ENCODE measurements at places on chromosomes 16 and 17.

DNA sequence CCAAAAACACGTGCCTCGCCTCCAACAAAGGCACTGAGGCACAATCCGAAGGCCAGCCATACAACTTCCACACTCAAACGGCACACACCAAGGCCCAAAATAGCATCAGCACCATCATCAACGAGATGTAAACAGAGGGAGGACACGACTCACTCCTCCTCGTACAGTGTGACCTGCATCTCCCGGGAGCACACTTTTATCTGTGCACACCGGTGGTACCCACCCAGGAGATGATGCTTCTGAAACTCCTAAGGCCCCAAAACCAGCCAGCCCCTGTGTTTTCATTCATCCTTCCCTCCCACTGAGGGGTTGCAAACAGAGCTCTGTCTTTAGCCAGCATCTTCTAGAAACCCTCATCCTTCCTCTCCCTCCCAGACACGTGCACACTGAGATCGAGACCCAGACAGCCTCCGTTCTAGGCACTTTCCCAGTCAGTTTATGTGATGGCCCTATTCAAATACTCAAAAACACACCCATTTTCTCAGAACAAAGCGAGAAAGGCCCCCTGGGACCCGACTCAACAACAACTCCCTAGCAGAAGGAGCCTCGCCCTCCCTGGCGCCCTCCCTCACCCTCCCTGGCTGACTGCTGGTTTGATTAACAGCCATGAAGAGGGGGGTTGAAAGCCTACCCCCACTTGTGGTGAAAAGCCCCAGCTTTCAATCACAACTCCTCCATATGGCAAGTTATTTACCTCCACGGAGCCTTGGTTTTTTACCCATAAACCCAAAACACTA lies 76.3 kb downstream of the GAS7 start:
- DNase-seq: no peak

- DNase-seq: no peak
Observed at GRCh38 chr17:49942947-49943346, 26.0 kb upstream of the DLX4 start.

GRCh38 chr16:59611556-59611955 lies 877.4 kb upstream of the GOT2 start:
- DNase-seq: no peak

GRCh38 chr17:28230011-28230410 lies 89.0 kb upstream of the TMEM97 start:
- no peak for DNase-seq

GRCh38 chr17:31156326-31156725 lies 61.5 kb downstream of the NF1 start:
- no peak for DNase-seq

- DNase-seq: no peak
Observed at GRCh38 chr16:78996790-78997189, 603.7 kb downstream of the MAF start.

DNA sequence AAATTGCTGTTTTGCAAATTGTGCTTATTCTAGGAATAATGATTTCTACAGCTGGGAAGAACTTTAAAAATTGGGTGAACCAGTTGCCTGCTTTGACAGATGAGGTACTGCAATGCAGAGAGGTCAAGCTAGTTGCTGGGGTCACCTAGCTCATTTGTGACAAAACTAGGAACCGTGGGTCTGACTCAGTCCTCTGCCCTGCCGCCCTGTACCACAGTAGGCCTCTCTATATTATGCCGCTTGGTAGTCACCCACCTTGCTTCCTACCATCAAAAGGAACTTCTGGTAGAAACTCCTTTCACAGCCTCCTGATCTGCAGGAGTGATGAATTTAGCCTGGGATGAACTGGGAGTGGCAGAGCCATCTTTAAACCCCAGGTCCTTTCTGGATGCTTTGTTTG lies 105.7 kb downstream of the PITPNC1 start:
- no peak for DNase-seq

DNA sequence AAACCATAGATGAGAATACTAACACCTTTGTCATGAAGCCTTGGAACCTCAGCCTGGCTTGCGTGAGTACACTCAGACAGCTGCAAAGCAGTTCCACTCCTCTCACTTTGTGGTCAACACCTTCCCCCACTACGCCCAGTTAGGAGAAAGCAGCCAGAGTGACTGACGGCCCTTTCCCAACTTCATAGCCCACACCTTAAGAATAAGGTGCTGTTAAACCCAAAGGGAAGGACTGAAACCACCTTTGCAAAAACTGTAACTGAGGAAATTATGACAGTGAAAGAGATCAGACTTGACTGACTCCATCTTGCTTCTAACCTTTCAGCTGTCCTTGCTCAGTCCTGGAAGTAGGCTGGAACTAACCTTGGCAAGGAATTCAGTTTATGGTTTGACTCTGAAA lies 13.7 kb downstream of the N4BP1 start:
- no peak for DNase-seq

DNA sequence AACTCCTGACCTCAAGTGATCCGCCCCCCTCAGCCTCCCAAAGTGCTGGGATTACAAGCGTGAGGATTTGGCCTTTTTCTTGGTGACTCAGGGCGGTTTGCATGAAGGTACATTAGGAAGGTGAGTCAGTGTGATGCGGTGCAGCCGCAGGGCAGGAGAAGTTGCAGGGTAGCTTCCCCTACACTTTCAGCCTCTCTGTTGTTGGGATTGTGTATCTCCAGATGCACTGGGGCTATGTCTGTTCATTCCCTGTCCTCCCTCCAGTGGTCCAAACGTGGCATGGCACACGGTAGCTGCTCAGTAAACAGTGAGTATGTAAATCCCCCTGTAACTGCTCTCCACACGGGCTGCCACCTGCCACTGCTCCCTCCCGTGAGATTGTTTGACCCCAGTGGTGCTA lies 109.1 kb upstream of the CDC42EP4 start:
- no peak for DNase-seq

DNA sequence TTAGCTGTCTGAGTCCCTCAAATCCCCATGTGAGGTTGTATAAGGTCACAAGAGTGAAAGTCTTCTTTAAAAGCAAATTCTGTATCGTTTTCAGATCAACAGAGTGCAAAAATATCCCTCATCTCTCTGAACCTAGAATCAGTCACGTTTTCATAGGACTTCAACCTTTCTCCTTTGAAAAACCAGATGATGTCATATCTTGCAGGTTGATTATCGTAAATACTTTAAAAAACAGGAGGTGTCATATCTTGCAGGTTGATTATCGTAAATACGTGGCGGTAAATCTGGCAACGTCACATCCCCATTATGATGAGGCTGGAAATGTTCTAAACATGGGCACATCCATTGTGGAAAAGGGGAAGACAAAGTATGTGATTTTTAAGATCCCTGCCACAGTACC lies 25.9 kb downstream of the BCO1 start:
- DNase-seq: no peak

- DNase-seq: no peak
Observed at GRCh38 chr17:4420692-4421131, 13.0 kb upstream of the SPNS3 start.

DNA sequence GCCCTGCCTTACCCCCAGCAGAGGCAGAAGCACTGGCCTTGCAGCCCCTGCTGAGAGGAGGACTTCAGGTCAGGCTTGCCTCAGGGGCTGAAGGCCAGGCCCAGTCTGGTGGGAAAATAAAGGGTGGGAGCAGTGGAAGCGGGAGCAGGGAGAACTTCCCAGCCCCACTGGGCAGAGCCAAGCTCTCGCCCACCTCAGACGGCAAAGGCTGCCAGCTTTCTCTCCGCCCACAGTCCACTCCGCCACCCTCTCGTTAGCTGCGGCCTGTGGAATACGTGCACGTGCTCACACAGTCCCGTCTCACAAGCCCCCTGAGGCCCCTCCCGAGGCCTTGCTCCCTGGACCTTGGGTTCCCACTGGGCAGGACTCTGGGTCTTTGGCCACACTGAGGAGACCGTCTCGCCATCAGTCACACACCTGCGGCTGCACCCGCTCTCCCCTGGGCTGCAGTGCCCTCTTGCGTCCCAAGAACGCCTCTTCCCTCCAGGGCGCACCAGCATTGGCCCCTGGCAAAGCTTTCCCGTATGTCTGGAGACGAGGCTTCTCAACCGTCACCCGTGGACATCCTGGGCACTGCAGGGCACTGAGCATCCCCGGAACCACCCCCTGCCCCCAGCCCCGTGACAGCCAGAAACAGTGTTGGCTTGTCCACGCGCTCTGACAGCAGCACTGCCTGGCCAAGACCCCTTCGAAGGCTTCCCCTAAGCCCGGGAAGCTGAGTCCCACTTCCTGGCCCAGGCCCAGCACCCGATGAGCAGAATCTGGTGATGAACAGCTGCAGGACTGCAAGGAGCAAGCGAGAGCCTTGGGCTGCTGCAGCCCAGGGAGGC lies 8.3 kb downstream of the MRPL28 start:
- peak; percentile 90 for DNase-seq

- DNase-seq: no peak
Observed at GRCh38 chr16:25868106-25868505, 176.3 kb downstream of the HS3ST4 start.

GRCh38 chr16:51939378-51939871 lies 607.5 kb downstream of the TOX3 start:
- DNase-seq: no peak

DNA sequence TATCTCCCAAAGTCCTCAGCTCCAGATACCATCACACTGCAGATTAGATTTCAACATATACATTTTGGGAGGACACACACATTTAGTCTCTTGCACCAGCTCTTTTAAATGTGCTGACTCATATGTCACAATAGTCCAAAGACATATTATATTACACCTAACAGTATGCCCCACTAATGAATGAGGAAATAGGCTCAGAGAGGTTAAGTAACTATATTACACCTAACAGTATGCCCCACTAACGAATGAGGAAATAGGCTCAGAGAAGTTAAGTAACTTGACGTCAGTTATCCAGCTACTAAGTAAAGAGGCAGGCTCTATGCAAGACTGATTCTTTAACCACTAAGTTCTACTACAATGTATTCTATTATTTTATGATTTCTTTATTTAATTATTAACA lies 9.7 kb downstream of the IRX6 start:
- DNase-seq: no peak

GRCh38 chr17:80424261-80424660 lies 9.3 kb downstream of the ENDOV start:
- no peak for DNase-seq

DNA sequence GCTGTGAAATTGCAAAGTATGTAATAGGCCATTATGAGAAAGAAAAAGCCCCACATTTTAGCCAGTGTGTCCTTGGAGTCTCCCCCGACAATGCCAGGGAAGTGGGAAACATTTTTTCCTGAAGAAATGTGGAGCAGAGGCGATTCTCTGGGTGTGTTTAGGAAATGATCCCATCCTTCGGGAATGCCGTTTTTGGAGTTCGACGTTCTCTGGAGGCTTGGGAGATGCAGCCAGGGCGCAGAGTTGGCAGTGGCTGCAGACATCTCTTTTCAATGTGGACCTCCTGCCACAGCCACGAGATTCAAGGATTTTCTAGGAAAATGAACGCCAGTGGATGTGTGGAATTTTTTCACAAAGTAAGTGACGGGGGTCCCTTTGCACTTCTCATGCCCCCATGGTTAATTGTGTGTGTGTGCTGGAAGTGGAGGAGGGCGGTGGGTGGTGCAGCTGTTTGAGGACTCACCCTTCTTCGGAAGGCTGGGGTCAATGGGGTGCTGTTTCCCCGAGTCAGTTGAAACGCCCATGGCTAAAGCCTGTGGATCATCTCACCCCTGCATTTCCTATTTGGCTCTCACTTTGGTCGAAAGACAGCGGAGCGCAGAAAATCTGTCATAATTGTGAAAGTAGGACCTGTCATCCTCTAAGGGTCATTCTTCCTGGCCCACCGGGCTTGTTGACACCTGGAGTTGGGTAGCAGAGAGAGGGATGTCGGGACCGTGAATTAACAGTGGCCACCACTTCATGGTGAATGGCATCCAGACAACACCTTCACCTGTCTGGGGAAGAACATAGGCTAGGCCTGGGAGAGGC lies 73.2 kb downstream of the CMIP start:
- no peak for DNase-seq

GRCh38 chr16:86044241-86044671 lies 145.3 kb downstream of the IRF8 start:
- peak; percentile 66 for DNase-seq

DNA sequence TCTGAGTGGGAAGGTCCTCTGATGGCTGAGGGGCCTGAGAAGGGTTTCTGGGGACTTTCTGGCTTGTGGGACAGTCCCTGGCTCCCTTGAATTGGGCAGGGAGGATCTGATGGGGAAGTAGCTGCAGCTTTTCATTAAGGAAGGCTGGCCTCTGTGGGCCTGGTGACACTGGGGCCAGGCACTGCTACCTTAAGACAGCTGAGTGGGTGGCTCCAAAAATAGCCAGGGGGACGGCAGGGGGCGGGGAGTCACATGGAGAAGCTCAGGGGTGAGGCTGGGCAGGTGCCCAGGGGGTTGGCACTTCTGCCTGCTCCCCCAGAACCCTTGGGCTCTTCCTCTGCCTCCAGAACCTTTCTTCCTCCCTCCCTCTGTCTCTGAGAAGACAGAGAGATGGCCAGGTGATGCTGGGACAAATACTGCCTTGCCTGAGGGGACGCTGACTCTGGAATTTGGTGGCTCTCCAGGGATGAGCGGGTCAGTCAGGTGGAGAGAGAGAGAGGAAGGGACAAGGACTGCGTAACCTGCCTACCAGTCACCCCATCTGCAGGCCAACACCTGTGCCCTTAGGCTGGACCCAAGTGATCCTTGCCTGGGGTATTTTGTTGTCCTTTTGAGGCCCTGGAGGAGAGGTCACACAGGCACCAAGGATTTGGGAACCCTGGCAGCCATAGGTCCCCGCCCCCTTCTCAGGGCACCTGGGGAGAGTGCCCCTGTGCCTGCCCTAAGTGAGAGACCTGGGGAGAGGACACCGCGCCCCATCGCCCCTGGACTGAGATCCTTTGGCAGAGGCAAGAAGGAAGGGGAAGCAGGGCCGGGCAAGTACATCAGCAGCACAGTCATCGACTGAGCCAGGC lies 1.7 kb upstream of the SGCA start:
- DNase-seq: peak; percentile 87

DNA sequence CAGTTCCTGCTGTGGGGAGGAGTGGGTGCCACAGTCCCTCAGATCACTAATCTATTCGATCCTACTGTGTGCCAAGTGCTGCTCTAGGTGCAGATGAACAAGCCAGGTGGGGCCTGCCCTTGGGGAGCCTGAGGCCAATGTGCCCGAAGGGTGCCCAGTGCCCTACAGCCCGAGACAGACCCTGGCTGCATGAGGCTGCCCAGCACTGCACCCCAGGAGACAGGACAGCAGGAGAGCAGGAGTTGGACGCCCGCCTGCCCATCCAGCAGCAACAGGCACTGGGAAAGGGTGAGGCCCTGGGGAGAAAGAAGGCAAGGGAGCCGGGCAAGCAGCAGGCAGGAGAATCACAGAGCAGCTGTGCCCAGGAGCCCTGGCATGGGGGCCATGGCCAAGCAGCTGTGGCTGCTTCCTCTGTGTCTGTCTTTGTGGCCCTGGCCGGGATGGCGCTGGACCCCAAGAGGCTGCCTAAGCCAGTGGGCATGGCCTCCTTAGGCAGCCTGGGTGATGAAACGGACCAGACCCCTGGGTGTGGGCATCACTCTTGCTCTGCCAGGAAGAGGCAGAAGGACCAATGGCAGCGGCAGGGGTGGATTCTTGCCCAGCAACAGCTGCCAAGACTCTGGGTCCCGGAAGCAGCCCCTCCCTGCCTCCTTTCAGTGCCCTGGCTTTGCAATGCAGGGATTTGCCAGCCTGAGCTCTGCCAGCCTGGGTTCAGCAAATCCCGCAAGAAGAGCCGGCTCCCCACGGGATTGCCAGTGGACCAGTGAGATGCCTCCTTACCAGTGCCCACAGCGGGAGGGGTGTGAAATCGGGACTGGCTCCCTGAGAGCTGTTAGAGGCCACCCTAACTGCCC lies 179.6 kb upstream of the TNRC6C start:
- DNase-seq: peak; percentile 88

- no peak for DNase-seq
Observed at GRCh38 chr17:49022391-49022941, 25.3 kb downstream of the IGF2BP1 start.

All from cardiac septum (tissue), 1 donor.